ENCODE measurements at places on chromosomes 4 and X. TPM values are rescaled to one million over a fixed set of nuclear protein-coding genes. Genes with fewer than 3 reads are reported as not detected.
A peak's percentile ranks its signal among the peaks of the same experiment; 100 is the strongest.

The WDFY3 gene
- 45.5 TPM for total RNA-seq

DNA sequence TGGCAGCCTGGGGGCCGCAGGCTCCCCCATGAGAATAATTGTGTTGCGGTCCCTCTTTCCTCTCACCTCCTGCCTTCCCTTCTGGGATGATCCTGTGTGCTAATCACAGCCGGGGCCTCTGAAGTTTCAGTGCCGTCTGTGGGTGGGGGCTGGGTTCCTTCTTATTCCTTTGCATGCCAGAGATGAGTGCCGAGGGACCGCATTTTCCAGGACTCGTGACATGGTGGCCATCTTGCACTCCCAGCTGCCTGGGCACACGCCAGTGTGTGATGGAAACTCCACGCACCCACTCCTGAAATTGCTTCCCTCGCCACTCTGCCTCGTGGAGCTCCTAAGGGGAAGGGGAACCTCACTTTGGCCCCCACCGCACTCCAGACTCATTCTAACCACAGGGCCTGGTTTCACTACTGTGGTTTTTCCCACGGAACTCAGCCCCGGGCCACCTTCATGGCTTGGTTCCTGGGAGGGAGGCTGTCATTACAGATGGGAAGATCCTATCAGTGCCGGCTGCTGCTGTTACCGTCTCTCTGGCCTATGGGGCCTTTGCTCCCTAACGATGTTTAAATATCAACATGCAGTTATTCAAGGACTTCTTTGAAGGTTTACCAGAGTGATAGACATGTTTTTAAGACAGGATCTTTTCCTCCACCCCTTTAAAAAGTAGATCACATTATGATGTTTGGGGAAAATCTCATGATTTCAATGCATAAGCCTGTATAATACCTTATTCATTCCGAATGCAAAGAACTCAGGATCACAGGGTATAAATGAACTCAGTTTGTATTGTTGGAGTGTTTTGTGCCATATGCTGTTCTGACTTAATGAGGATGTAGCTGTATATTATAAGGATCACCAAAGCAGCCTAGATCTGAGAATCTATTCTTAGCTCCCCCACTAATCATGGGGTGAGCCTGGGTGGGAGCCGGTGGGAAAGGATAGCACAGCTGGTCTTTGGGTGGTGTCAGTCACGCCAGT, 89.6 kb downstream of the SORCS2 start:
- no peak for DNase-seq

DNA sequence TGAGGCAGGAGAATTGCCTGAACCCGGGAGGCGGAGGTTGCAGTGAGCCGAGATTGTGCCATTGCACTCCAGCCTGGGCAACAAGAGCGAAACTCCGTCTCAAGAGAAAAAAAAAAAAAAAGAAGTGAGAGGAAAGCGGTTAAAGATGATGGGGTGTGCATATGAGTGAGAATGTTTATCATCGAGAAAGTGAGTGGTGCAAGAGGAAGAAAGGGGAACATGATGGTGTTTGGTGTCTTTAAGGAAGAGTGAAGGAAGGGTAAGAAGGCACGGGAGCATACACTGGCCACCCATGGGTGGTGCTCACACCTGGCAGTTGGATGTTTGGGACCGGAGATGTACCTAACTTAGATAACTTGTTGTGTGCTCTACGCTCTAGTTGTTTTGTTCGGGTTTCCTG, 62.2 kb downstream of the STOX2 start:
- no peak for DNase-seq

GRCh38 chrX:31366041-31366440, 294.2 kb upstream of the FTHL17 start:
- DNase-seq: no peak

GRCh38 chrX:11341274-11342201, 48.3 kb downstream of the AMELX start:
- DNase-seq: peak; percentile 78

The ARSJ gene
- total RNA-seq: 3.4 TPM

DNA sequence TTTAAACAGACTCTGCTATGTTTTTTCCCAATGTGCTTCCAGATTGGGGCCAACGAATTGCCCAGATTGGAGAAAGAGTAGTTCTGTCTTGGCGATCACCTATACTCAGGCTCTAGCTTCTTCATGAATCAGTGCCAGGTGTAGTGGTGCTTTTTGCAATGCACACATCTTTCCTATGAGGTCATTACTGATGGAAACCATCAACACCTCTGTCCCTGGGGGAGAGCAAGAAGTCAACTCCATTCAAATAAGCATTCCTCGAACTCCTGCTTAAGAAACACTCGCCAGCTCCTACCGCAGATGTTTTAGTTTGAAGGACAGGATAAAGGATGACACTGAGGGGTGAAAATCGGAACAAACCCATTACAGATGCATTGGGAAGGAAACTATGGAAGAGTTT, 156.5 kb upstream of the DKK2 start:
- DNase-seq: no peak

GRCh38 chrX:50691820-50692219, 122.2 kb downstream of the SHROOM4 start:
- no peak for DNase-seq

- DNase-seq: no peak
Measured at GRCh38 chr4:75344915-75345314, 169.3 kb downstream of the RCHY1 start.

The DACH2 gene
- not detected for total RNA-seq

The PASD1 gene
- total RNA-seq: not detected

GRCh38 chr4:145298885-145299284, 118.5 kb upstream of the OTUD4 start:
- no peak for DNase-seq

The NUDT10 gene
- 0.53 TPM for total RNA-seq

GRCh38 chr4:172851534-172851933, 317.1 kb upstream of the GALNT7 start:
- no peak for DNase-seq
